SJCRH30 (cell line): ENCODE measurements at places on chromosomes 5 and 9.

- peak; percentile 100 for DNase-seq
Measured at GRCh38 chr9:81689343-81690175, at the start of gene TLE1. Gene TLE1, minus strand, starts transcription at chr9:81689547. Its CDS starts 1,307 bp downstream, at chr9:81688240.

GRCh38 chr9:104448036-104448435, 56.0 kb upstream of the OR13F1 start:
- no peak for DNase-seq

DNA sequence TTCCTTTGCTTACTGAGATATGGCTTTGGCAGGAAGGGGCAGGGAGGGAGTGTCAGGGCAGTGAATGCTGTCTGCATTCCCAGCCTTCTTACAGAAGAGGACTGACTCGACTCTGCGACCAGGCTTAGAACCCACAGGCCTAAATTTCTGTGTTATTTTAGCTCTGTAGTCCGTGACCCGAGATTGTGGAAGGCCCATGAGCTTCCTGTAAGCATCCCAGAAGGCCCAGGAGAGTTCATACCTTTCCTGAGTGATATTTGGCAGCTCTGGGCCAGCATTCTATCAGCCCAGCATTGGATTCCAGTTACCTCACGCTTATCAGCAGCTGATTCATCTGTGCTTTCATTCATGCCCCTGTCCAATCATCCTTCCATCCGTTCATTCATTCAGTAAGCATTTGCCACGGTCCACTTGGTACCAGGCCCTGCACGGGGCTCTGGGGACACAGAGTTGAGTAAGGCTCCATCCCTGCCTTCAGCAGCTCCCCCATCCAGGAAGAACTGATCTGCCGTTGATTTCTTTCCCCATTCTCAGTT, 28.2 kb upstream of the RPL26L1 start:
- no peak for DNase-seq

DNA sequence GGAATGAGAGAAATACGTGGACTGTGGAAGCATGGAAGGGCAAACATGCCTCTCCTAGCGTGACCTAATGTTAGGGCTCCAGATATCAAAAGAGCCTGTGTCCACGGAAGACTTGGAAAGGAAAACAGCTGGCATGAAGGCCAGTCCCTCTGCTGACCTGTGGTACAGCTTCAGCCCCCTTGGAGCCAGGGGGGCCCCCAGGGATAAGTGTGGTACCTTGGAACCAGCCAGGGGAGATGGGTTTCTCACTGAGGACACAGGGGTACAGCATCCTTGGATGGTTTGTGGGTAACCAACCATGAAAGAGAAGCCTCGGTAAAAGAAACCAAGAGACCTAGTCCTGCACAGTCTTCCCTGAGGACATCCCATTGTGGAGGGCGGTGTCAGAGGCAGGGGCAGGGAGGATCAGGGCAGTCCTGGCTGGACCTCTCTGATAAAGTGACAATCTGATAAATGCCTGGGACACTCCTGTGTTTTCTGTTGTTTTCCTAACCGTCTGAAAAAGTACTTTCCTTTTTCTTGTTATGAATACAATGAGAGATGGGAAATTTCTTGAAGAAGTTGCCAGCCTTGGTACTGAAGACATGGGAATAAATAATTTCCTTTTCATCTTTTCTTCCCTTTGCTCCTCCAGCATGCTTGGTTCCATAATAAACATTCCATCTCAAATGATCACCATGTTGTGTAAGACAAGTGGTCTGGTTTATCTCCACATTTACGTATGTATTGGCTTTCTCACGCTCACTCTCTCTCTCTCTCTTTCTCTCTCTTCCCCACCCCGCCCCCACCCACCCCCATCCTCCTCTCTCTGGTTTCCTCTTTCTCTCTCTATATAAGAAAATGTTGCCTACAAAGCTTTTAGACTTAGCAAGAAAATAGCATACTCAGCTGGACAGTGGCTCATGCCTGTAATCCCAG, 102.1 kb downstream of the SUSD1 start:
- DNase-seq: peak; percentile 57

DNA sequence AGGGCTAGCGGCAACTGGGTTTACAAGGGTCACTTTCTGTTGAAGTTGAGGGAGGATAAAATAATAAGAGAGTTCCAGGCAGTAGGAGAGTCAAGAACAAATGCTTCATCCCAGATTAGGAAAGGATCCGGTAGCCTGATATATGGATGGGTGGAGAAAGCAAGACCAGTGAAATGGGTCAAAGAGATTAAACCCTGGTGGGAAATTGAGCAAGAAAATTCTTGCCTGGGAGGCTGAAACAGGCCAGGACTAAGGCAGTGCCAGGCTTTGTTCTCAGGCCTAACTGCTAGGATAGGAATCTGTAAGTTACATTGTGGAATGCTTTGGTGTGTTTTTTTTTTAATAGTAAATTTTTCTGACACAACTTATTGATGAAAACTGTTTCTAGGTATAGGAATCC, 257.4 kb upstream of the RFX3 start:
- no peak for DNase-seq

GRCh38 chr9:2127486-2127885, 112.3 kb downstream of the SMARCA2 start:
- DNase-seq: peak; percentile 7

DNA sequence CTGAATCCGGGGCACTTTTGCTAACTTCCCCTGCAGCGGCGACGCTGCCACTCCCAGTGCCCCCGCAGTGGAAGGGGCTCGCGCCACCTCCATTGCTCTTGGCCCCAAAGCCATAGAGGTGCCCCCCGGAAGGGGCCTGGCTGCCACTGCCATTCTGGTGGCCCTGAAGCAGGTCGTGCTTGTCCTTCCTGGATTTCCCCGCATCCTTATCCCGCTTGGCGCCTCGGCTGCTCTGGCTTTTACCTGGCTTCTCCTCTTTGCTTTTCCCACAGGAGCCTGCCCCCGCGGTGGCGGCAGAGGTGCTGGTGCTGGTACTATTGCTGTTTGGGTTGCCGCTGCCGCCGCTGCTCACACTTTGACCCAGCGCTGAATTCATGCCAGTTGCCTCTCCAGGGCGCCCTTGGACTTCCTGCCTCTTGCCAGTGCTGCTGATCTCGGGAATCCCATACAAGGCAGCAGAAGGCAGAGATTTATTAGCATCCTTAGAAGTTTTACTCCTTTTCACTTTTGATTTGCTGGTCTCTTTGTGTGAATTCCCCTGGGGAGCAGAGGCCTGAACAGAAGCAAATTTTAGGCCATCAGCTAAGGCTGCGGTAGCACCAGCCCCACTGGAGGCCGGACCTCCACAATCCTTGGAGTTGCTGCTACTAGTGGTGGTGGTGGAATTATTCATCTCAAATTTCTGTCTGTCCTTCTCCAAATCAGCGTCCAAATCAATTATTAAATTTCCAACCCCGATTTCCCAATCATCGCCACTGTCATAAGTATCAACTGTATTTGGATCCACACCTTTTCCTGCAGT, 2.1 kb downstream of the ZNF608 start:
- DNase-seq: no peak

DNA sequence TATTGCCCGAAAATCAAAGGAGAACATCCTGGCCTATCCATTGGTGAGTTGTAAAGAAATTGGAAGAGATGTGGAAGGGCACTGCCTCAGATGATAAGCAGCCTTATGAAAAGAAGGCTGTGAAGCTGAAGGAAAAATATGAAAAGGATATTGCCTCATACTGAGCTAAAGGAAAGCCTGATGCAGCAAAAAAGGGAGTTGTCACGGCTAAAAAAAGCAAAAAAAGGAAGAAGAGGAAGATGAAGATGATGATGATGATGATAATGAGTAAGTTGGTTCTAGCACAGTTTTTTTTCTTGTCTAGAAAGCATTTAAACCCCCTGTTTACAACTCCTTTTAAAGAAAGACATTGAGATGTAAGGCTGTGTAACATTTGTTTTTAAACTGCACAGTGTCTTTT, 59.8 kb upstream of the ZBED3 start:
- no peak for DNase-seq

GRCh38 chr9:100315561-100315960, 37.2 kb downstream of the TEX10 start:
- no peak for DNase-seq

- no peak for DNase-seq
Measured at GRCh38 chr9:32359452-32359851, 25.0 kb upstream of the ACO1 start.

DNA sequence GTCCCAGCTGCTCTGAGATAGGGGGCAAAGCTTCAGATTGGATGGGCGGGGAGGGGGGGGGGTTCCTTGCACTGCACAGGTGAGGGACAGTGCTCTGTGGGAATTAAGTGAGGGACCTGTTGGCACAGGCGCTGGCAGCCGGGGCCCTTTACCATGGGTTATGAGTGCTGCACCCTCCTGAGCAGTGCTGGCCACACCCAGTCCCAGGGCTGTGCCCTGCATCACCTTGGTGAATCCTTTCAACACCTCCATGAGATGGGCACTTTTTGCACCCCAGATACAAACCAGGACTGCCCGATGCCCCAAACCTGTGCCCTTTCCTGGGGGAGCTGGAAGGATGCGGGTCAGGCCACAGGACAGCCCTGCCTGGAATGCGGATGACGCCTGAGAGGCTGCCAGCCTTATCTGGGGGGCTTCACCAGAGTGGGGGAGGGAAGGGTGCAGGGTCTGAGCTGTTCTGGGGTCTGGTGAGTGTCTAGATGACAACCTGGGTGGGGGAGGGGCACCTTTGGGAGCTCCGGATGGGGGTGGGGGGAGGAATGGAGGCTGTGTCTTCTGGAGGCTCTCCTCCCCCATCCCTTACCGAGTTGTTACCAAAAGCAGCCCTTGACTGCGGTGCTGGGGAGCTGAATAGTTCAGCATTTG, 5.2 kb downstream of the CRB2 start:
- no peak for DNase-seq

DNA sequence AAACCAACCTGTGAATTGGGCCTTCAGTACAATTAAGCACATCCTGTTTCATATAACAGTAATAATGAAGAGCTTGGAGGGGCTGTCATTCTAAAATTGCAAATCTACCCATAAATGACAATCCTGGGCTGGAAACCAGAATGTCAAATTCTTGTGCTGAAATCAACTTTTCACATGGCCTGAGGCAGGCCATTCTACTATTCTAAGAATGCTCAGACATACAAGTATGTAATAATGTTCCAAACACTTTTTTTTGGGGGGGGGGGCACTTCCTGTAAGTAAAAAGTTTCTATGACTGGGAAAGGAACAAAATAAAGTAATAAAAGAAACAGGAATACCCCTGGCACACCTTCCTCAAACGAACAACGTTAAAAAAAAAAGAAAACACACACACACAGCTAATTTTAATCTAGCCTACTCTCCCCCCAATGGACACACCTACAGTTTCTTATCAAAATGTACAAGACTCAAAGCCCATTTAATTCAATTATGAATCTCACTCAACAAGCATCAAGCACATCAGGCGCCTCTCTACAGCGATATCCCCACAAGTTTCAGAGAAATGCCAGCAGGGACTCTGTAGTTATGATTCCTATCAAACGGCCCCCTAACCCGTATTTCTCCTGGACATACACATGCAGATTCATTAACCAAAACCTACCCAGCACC, 1.4 kb downstream of the ETF1 start:
- DNase-seq: no peak

DNA sequence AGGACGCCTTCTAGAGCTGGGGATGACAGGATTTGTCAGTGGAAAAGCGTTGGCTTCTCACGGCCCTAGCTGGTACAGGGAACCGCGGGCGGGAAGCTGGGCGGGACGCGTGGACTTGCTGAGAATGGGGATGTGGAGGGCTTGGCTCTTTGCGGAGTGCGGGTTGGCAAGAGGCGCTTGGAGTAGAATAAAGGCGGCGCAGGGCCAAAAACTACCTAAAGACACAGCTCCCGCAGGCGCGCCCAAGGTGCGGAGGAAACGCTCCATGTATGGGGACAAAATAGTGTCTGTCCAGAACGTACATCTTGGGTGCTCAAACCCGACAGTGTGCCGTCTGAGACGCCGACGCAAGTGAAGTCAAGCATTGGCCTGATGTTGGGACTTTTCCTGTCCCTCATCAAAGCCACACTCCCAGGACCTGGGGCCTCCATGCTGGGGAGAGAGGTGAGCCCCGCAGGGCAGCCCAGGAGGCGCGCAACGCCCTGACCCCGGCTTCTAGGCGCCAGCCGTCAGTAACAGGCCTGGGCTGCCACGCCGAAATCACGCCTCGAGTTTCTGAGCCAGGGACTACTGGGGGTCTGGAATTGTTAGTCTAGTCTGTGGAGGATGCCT, 1.6 kb upstream of the NKX2-5 start:
- DNase-seq: no peak

GRCh38 chr5:110270-110888, 18.4 kb downstream of the PLEKHG4B start:
- DNase-seq: no peak

DNA sequence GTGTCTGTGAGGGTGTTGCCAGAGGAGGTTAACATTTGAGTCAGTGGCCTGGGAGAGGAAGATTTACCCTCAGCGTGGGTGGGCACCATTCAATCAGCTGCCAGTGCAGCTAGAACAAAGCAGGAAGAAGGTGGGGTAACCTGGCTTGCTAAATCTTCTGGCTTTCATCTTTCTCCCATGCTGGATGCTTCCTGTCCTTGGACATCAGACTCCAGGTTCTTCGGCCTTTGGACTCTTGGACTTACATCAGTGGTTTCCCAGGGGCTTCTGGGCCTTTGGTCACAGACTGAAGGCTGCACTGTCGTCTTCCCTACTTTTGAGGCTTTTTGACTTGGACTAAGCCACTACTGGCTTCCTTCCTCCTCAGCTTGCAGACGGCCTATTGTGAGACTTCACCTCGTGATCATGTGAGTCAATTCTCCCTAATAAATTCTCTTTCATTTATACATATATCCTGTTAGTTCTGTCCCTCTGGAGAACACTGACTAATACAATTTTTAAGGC, 38.1 kb downstream of the PBX3 start:
- no peak for DNase-seq

GRCh38 chr9:107971241-107971640, 481.7 kb upstream of the KLF4 start:
- no peak for DNase-seq

DNA sequence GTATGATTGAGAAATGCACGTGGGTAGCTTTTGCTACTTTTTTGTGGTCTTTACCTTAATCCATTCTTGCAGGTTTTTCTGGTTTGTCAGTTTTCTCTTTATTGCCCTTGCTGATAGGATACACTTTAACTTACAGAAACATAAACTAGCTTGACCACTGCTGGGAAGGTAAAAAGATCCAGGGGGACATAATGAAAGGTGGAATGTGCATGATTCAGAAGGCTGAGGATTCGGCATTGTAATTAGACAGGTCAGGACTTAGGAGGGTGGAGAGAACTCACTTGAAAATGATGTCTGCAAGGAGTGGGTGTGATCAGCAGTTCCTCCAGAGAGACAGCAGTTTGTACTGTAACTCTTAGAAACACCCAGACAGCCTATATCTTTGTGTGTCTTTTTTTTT, 19.8 kb upstream of the TXNDC8 start:
- no peak for DNase-seq

DNA sequence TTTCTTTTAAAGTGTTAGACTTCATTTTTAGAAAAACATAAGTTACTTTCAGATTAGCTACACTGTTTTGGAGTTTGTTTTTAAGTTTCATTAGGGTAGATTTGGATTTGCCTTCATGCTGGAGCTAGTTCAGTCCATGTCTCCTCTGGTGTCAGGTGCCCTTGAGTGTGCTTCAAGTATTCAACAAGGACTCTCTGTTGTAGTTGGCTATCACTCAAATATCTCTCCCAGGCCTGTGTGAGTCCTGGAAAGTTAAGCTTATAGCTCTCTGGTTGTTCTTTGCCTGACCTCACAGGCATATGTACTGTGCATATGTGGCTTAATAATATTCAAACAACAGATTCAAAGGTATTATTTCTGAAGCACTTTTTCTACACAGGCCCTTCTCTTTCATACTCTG, 45.4 kb downstream of the PTBP3 start:
- no peak for DNase-seq

- no peak for DNase-seq
Measured at GRCh38 chr9:110999379-110999778, 38.9 kb downstream of the LPAR1 start.

- no peak for DNase-seq
Measured at GRCh38 chr5:55934720-55935119, 60.0 kb downstream of the IL6ST start.
